ENCODE measurements at places on chromosomes 6 and 20.
A peak's percentile ranks its signal among the peaks of the same experiment; 100 is the strongest.

DNA sequence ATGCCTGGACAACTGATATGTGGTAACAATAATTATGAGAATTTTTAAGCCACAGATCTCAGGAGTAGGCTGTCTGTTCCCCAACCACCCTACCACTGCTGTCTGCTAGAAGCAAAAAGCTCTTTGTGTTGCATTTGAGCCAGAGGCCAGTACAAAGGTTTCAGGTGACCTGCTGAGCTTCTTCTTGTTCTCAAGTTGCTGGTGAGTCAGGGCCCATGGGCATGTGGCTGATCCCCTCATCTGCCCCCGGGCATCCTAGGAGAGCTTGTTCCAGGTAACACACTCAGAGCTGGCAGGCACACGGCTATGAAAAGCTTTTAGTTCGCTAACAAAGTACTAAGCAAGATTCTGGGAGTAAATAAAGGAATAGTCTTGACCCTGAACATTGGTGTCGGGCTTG is 285.3 kb downstream of the CDC5L start:
- no peak for DNase-seq

DNA sequence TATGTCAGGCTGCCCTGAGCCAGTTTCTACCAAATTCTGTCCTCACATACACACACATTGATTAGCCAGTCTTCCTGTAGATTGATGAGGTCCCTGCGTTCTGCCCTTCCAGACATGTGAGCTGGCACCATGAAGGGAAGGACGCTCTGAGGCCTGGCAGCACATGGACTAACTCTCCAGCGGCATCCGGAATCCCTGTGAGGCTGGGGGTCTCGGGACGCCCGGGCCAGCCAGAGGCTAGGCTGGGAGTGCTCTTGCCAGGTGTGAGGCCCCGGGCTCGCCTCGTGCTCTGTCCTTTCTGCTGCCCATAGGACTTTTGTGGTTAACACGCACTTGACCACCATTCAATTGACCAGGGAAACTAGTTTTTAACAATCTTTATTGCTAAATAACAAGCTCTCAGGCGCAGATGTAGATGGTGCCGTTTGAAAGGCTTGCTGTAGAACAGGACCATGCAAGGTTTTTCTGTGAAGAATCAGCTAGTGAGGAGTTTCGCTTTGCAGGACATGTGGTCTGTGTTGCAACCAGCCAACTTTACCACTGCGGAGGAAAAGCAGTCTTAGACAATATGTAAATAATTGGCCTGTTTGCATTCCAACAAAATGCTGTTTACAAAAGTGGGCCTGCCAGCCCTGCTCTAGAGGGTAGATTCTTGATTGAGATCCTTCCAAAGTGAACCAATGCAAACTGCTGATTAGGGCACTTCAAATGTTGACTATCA is 29.3 kb downstream of the FOXF2 start:
- no peak for DNase-seq

DNA sequence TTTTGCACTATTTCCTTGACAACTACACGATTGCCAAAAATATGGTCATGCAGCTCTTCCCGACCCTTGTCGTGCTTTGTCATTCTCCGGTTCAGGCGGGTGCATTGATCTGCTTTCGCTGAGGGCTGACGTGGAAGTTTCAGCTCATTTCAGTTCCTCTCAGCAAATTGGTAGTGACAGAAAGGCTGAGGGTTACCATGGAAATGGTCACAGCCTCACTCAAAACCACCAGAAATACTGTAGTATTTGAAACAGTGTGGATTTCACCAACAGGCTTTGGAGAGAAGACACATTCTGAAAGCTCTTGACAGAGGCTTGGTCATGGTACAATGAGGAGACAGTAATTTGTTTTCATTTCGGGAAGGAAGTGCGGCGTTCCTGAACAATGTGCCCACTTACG is 99.7 kb upstream of the EXOC2 start:
- DNase-seq = no peak

DNA sequence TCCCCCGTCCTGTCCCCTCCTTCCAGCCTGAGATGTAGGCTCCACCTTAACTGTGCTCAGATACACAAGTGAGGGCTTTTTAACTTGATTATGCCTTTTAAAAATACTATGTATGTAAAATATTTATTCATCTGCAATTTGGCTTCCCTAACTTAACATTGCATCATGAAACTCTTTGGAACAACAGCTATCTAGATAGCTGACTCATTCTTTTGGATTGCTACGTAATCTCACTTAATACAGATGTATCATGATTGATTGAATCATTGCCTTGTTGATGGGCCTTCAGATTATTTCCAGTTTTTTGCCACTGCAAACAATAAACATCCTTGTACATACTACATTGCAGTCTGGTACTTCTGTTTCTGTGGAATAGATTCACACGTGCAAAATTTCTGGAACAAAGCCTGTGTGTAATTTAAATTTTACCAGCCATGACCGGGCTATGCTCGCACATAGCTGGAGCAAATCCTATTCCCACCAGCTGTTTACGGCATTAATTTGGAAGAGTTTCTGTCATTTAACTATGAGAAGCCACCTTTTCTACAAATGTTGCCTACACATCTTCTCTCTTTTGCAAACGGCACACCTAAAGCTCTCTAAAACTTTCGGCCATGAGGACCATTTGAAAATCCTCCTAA is 6.5 kb downstream of the PRND start:
- DNase-seq = no peak

DNA sequence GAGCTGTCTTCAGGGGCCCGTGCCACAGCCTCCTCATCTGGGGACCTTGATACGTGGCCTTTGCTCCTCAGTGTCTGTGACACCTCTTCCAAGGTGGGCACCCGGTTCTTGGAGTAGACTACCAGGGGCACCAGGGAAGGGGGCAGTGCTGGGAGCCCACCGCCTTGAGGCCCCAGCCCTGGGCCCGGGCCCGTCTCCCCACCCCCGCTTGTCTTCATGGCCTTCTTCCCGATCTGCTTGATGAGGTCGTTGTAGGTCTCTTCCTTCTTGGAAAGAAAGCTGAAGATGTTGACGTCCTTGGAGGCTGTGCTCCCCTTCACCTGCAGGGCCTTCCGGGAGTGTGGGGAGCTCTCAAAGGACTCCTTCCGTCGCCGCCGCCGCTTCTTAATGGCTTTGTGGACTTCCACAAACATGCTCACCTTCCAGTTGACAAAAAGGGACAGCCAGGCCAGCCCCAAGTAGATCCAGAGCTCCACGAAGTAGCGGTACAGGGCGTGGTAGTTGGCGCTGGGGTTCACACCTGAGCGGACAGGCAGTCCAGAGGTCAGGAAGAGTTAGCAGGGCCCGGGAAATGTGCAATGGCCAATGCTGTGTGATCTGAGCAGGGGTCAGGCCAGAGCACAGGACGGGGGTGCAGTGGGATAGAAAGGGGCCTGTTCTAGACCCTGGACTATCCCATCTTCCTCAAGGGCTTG is 37.9 kb downstream of the KCNK5 start:
- no peak for DNase-seq

- no peak for DNase-seq
These were observed 232.2 kb downstream of the LY86 start for GRCh38 chr6:6820641-6821238.

DNA sequence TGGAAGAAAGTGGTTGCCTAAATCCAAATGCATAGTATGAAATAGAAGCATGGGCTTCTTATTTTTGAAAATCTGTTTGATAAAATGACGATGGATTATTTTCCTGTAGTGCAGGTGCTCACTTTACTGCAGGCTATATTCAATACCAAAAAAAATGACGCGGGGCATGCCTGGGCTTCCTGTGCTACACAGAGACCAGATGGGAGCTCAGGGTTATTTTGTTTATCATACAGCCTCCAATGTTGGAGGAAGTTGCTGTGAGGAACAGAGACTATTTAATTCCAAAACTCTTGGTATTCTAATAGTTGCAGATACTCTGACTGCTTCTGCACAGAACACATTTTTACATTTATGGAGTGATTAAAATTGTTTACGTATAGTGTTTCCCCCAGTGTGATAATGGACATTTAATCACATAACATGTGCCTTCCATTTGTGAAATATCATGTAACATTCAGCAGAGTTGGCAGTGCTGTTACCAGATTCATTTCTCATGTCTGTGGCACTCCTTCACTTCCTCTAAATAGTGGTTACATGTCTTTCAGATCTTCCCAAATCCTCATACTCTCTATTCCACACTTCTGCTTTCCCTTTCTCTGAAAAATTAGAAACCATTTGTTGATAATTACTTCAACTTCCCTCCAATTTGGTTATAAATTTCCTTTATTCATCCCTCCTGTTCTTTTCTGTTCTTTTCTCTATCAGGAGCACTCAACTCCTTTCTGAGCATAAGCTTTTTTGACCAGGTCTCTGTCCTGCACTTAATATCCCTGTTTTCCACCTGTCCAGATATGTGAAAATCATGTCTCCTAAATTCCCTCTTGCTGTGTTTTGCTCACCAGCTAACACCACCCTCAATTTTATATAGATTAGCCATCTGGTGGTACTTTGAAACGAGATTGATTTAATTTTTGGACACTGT is 121.6 kb downstream of the ADGRB3 start:
- DNase-seq = no peak

- DNase-seq = no peak
These were observed 275.3 kb downstream of the HIVEP2 start for GRCh38 chr6:142669471-142670351.

- no peak for DNase-seq
These were observed 216.8 kb upstream of the SGK1 start for GRCh38 chr6:134534708-134535149.

DNA sequence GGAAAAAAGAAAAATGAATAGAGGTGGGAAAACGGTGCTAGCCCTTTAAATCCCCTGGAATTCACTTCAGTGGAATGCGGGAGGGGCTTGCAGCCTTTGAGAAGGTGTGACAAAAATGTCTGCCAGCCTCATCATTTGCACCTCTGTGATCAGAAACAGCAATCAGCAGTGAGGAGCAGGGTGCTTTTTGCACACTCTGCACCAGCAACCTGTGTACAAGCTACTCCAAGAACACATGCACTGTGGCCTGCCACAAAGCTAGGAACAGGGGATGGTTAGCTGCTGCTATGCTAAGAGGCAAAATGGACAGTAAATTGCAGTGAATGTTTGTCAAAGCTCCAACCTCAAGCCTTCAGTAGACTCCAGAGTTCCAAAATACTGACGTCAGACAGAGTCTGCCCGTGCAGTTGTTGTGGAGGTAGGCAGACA is 29.7 kb downstream of the GINS1 start:
- no peak for DNase-seq

- no peak for DNase-seq
These were observed 72.5 kb downstream of the ANKS1A start for GRCh38 chr6:34961574-34961973.

GRCh38 chr6:75931011-75931680 is 141.3 kb downstream of the IMPG1 start:
- no peak for DNase-seq

DNA sequence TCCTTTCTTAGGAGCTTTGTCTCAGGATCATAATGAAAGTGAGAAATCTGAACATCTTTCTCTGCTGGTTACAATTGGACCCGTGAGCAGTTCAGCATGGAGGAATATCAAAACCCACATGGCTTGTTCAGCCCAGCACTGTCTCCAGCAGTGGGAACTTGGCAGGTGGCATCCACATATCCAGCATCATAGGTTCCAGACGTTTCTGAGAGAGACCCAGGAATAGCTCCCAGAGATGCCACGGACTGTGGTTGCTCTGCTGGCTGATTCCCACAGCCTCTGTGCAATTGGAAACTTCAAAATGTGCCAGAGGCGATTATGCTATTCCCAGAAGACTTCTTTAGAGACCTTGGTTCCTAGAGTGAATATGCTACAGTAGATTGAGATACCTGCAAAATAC is 76.4 kb downstream of the PHACTR2 start:
- no peak for DNase-seq

GRCh38 chr6:170368544-170368943 is 62.0 kb downstream of the FAM120B start:
- no peak for DNase-seq

DNA sequence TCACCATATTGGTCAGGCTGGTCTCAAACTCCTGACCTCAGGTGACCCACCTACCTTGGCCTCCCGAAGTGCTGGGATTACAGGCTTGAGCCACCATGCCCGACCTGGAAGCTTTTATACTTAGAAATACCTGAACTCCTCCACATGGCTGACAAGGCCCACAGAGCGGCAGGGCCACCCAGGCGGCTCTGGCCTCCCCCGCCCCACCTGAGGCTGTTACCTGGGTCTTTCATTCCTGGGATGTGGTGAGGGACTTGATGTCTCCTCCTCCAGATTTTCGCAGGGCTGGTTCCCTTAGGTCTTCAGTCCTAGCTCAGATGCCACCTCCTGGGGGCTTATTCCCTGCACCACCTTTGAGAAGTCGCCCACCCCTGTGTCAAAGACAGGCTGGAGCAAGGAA is 152.1 kb downstream of the LY86 start:
- DNase-seq = no peak

- DNase-seq = no peak
These were observed 16.1 kb upstream of the HFE start for GRCh38 chr6:26071135-26071534.

GRCh38 chr6:37827603-37828265 is 8.2 kb downstream of the ZFAND3 start:
- DNase-seq = no peak

DNA sequence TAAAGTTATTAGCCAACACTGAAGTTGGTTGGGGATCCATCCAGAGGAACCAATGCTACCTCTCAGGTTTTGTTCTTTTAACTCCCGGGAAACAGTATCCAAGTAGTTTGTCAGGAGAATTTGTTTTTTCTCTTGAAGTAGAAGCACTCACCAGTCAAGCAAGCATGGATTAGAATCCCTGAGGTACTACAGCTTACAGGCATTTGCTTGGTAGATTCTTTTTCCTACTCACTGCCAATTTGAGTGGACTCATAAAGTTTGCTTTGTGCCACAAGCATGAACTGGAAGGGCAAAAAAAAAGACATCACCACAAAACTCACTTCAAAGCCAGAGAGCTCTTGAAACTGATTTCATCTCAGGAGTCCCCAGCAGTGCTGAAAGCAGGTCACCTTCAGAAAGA is 167.4 kb downstream of the MBOAT1 start:
- no peak for DNase-seq

- no peak for DNase-seq
These were observed 30.6 kb upstream of the QKI start for GRCh38 chr6:163383912-163384311.

- DNase-seq = no peak
These were observed 38.2 kb downstream of the MYLIP start for GRCh38 chr6:16166871-16167608.

DNA sequence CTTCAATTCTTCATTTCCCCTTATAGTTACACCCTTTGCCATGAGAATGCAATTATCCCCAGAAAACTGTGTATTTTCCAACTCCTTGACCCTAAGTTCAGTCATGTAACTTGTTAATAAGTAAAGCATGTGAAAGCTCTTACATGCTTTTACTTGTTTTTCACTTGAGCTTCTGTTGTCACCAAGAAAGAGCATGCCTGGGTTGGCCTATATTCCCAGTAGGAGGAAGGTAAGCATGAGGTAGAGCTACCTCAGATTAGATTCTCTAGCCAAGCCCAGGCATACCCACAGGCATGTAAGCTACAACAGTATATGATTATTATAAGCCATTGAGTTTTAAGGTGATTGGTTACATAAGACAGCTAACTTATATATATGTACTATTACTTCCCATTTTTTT is 101.7 kb upstream of the SMLR1 start:
- no peak for DNase-seq

- DNase-seq = no peak
These were observed 1.9 kb downstream of the TRIB3 start for GRCh38 chr20:382291-383115.

GRCh38 chr6:164098857-164099267 is 684.3 kb downstream of the QKI start:
- DNase-seq = no peak

- DNase-seq = peak; percentile 10
These were observed 99.4 kb downstream of the BFSP1 start for GRCh38 chr20:17431621-17432364.

- no peak for DNase-seq
These were observed 5.8 kb downstream of the SNHG17 start for GRCh38 chr20:38429301-38429700.

- DNase-seq = no peak
These were observed 141.2 kb downstream of the NRN1 start for GRCh38 chr6:5865506-5866031.
